Glutamatergic neuron (in vitro differentiated cells): ENCODE measurements at places on chromosomes 5 and 9. TPM values are rescaled to one million over a fixed set of nuclear protein-coding genes. Genes with fewer than 3 reads are reported as not detected.

Gene SPATA6L
- total RNA-seq = 0.59 TPM

Gene SLC6A7
- not detected for total RNA-seq

GRCh38 chr5:39225405-39226099 lies 6.2 kb upstream of the FYB1 start:
- no peak for DNase-seq

DNA sequence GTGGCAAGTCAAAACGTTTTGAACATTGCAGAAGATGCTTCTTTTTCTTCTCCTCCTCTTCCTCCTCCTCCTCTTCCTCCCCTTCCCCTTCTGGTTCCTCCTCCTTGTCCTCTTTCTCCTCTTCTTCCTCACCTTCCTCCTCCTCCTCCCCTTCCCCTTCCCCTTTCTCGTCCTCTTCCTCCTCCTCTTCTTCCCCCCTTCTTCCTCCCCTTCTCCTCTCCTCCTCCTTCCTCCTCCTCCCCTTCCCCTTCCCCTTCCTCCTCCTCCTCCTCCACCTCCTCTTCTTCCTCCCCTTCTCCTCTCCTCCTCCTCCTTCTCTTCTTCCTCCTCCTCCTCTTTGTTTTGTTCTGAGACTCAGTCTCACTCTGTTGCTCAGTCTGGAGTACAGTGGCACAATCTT lies 167.0 kb upstream of the SV2C start:
- DNase-seq = no peak

DNA sequence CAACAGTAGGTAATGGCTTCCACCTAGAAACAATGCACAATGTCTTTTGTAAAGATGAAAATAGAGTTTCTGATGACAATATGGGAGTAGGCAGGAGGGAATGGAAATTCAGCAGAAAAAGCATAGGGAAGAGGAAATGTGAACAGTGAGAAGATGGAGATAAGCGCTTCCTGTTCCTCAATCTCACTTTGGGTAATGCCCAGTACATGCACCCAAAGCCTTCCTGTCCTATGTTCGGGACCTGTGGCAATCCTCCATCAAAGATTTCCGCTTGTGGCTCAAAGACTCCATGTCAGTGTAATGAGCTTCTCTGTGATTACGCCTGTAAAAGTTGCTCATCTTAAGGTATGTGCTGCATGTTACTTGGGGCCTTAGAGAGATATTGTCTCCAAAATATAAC lies 2.7 kb downstream of the UGT3A1 start:
- DNase-seq = no peak

DNA sequence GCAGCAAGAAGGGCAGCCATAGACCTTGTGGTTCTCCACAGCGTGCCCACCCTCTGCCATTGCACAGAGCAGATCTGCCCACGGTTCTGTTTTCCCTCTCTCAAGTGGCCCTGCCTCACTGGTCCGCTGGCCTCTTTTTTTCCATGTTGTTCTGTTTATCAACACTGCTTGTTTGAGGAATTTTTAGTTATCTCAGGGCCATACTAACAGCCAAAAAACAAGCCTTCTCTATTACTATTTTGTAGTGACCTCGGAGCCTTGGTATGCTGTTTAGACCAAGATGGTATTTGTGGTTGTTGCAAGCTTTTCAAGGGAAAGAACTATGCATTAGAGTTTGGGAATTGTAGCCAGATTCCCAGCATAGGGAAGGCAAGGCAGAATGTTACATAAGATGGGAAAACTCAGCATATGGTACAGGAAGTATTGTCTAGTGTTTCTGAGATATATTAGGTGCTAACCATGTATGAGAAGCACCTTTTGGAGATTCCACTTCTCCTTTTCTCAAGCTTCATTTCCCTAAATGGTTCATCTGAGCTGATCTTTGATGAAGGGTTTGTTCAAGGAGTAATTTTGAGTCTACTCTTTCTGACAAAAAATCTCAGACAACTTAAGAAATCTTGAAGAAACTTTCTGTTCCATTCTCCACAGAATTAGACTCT lies 54.3 kb downstream of the NUP214 start:
- DNase-seq = no peak
